Neural crest cell (in vitro differentiated cells): ENCODE measurements at places on chromosomes 13 and 19. TPM values are rescaled to one million over a fixed set of nuclear protein-coding genes. Genes with fewer than 3 reads are reported as not detected.

The TNNI3 gene
- 5.4 and 6.5 TPM in 2 replicates for total RNA-seq

DNA sequence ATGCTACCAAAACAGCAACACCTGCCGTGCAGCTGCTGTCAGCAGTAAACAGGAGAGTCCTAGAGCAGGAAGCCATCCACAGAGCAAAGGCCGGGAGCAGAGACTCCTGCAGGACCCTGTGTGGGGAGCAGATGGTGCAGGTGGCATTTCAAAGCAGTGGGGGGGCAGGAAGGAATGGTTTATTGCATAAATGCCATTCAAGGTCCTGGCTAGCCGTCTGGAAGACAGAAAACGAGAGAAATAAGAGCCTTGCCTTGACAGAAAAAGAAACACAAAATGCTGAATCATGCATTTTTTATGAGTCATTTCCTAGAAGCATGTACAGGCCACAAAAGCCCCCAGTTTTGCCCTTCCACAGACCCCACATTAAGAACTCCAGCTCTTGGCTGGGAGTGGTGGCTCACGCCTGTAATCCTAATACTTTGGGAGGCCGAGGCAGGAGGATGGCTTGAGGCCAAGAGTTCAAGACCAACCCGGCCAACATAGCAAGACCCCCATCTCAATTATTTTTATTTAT lies 5.4 kb downstream of the RSPH6A start:
- H3K4me1 ChIP-seq, result peaks cover 5% of the 10 kb centered on the region
- H3K4me3 ChIP-seq, result no peak overlapping the region
- no peak for DNase-seq
- no peaks in the 10 kb centered on the region for H3K27me3 ChIP-seq

The HRC gene
- total RNA-seq, result 0.84 and 1.6 TPM in 2 replicates

DNA sequence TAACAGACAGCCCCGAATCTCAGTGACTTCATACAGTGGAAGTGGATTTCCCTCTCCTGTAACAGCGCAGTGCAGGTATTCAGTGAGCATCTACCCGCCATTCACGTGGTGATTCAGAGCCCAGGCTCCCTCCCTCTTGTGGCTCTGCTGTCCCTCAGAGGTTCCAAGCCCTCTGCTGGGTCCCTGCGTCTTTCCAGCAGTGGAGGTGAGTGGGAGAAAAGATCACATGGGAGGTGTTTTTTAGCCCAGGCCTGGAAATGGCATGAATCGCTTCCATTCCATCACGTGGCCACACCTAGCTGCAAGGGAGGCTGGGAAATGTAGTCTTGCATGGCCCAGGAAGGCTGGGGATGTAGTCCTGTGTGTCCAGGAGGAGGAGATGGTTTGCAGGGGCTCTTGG lies 61.4 kb downstream of the DPF1 start:
- no peak overlapping the region for H3K4me3 ChIP-seq
- peaks cover 36% of the 10 kb centered on the region for H3K36me3 ChIP-seq
- H3K4me1 ChIP-seq, result no peaks in the 10 kb centered on the region
- no peak for DNase-seq

The LRRC4B gene
- 42.5 and 50.2 TPM in 2 replicates for total RNA-seq

DNA sequence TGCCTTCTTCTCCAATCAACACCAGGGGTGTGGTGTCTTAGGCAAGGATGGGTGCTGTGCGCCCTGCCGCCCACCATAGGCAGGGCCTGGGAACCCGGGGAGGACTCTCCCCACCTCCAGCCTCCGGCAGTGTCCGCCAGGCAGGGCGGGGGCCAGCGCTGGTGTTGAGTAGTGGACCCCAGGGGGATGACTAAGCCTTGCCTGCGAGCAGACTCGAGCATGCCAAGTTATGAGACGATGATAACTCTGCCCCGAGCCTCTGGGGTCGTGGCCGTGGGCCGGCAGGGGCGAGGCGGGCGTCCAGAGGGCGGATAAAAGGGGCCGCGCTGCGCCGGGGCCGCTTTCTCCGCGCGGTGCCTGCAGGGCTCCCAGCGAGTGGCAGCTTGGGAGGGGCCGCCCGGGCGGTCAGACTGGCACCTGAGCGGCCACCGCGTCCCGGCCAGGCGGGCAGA lies at the start of gene MEDAG:
MEDAG (plus strand) TSS at position 340 of the 452 bp plus-strand sequence. CDS start 245 bp downstream, outside the sequence.
- H3K27ac ChIP-seq, result no peak within 1 kb of the TSS
- peak within 1 kb of the TSS; percentile 36 for H3K4me3 ChIP-seq
- DNase-seq, result no peak
- H3K4me1 ChIP-seq, result peaks cover 17% of the 10 kb centered on the region
- H3K27me3 ChIP-seq, result peaks cover 53% of the 10 kb centered on the region
